Jurkat, Clone E6-1 (cell line): ENCODE measurements at places on chromosomes 1 and 21.

GRCh38 chr21:43799301-43799840 is 10.0 kb downstream of the RRP1 start:
- DNase-seq = no peak

DNA sequence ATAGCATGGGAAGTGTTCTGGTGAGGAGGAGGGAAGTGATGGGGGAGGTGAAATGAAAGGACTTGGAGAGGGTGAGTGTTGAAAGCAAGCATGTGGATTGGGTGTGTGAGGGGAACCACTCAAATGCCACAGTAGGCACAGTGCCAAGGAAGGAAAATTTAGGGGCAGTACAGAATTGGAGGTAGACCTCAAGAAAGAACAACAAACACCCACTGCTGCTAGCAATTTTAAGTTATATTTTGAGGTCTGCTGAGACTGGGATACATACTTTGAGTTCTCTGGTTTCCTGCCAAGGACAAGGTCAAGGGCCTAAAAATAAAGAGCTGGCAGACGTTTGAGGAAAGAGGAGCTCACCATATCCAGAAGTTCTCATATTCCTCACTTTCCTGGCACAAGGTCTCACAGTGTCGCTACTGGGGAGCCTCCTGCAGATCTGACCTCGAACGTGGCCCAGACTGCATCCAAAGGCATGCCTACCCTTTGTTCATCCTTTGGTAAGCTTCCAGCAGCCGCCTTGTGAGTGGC is 104.0 kb downstream of the BRINP2 start:
- DNase-seq = no peak

DNA sequence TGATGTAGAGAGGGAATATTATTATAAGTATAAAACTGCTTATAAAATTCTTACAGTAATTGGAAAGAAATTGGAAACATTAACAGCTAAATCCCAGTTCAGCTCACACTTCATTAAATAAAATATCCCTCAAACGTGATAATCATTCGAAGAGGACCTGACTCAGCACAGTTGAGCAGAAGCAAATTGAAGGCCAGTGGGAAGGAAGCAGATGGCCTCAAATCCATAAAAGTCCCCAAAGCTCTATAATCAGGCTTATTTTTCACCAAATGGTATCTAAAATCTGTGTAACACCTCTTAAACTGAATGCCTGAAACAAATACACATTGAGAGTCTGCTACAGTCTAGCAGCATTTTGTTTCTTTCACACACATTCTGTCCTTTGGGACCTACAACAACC is 106.8 kb downstream of the TENT5C start:
- DNase-seq = no peak

DNA sequence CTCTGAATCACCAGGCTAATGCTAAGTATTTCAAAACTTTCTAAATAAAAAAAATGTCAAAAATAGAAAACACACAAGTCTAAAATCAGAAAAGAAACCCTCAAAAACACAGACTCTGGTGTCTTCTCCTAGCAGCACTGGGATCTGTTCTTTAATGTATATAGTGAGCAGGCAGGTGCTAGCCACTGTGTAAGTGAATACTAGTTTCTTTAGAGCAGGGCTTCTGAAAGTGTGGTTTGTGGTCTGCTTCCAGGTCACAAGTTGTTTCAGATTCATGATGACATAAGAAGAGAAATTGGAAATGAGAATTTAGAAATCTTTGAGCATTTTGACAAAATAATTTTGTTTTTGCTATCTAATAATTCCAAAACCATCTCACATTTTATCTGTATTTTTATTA is 763.1 kb downstream of the USP25 start:
- no peak for DNase-seq

- no peak for DNase-seq
Measured at GRCh38 chr1:86153836-86154235, 2.7 kb downstream of the COL24A1 start.

- DNase-seq = peak; percentile 38
Measured at GRCh38 chr21:25708467-25709065, 26.1 kb downstream of the ATP5PF start.

DNA sequence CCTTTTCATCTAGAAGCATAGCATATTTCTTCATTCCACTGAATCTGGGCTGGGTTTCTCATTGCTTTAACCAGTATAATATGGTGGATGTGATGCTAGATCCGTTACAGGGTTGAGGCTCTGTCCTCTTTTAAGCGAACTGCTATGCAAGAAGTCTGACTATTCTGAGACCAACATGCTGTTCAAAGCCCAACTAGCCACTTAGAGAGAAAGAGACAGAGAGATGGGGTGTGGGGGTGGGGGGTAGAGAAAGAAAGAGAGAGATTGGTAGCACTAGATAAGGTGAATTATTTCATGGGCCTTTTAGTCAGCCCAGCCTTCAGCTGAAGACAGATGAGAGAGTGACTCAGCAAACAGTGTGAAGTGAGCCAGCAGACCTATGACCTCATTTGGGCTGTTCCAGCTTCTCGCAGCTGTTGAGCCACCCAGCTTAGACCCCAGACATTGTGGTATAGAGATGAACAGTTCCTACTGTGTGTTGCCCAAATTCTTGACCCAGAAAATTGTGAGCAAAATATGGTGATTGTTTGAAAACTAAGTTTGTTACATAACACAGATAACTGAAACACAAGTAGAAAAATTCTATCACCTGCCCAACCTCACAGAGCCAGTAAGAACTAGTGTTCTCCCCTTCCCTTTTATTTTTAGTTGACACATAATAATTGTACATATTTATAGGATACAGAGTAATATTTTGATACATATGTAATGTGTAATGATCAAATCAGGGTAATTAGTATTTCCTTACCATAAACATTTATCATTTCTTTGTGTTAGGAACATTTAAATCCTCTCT is 40.7 kb upstream of the PRKACB start:
- peak; percentile 9 for DNase-seq

DNA sequence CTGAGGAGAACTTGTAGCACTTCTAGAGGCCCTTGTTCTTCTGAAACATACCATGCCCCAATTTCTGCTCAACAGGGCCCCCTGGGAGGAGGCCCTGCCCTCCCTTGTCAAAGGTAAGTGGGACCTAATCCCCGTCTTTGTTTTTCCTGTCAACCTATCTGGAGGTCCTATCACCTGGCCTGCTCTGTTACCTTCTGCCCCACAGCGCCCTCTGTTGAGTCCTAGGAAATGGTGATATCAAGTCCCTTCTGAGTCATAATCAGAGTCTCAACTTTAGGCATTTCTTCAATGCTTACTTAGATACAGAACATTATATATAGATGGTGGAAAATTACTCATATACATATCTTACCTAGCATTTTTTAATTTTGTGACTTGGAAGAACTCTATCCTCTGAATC is 28.2 kb upstream of the FCRL4 start:
- peak; percentile 47 for DNase-seq

- DNase-seq = peak; percentile 50
Measured at GRCh38 chr1:61043010-61043820, 39.1 kb upstream of the NFIA start.
